ENCODE measurements at places on chromosomes 1 and 21.
A peak's percentile ranks its signal among the peaks of the same experiment; 100 is the strongest.

DNA sequence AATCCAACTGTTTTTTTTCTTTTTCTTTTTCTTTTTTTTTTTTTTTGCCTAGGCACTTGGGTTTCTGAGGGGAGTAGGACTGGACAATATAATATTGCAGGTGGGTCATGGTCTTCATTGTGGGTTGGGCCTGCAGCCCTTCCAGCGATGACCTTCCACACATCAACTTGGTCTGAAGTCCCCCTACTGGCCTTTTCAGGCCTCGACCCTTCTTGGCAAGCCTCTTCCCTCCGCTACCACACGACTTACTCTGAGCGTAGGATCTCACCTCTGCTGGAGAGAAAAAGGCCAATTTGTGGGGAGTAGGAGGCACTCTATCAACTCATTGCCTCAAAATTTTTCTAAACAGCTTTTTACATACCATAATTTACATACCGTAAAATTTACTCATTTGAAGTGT is 51.1 kb upstream of the GRIK3 start:
- DNase-seq = no peak

- DNase-seq = no peak
Measured at GRCh38 chr1:222021129-222021528, 279.2 kb upstream of the DUSP10 start.

GRCh38 chr1:159890390-159890789 is 9.6 kb downstream of the CFAP45 start:
- DNase-seq = no peak

DNA sequence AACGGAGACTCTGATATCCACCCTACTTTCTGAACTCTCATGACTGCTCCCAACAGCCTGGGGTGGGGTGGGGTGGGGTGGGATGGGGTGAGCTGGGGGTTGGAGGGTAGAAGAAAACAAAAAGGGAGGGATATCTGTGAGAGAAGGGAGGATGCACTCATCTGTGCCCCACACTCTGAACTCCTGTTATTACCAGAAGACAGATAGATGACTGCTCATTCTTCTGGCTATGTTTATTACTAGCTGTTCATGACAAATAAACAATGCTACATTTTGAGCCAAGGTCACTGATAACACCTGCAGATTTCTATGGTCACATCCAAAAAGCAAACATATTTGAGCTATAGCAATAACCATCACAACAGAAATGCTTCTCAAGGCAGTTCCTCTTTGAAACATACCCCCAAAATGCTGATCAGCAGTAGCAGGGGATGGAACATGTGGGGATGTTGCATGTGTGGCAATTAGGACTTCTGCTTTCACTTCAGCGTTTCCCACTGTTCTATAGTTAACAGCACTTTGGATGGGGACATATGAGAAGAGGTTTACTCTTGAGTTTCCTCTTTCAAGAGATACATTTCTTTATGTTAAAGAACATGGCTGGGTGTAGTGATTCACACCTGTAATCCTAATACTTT is 43.3 kb downstream of the GPR3 start:
- no peak for DNase-seq

GRCh38 chr1:2612591-2613365 is 20.0 kb downstream of the MMEL1 start:
- no peak for DNase-seq

DNA sequence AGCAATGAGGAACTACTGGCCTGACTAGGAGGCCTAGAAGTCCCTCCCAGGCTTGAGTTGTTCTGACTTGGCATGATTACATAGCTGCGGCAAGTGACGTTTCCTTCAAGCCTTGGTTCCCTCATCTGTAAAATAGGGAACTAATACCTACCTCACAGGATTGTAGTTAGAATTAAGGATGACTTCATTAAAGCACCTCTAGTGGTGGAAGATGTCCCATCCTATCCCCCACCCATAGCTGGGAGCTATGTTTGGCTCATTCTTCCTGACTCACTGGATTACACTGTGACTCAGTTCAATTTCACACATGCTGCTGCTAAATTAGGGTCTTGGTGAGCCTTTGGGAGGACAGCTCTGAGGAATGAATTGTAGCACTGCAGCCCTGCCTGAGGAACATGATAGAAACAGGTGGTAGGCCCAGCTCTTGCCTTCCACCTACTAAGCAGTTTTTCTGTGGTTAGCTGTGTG is 6.0 kb upstream of the SHISA4 start:
- no peak for DNase-seq

DNA sequence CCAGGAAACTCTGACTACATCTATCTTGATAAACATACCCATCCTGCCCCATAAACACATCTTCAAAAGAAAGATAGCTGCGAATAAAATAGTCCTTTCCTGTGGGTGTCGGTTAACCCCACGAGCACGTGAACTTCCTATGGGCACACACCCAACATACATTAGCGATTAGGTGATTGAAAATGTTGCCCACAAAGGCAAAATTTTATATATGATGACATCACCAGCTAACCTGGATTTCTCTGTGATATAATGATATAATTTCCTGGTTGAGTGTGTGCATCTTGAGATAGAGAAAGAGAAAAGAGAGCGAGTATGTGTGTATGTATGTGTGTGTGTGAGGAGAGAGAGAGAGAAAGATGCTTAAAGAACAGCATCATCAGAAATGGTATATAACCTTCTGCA is 296.1 kb downstream of the PTPRC start:
- peak; percentile 14 for DNase-seq

DNA sequence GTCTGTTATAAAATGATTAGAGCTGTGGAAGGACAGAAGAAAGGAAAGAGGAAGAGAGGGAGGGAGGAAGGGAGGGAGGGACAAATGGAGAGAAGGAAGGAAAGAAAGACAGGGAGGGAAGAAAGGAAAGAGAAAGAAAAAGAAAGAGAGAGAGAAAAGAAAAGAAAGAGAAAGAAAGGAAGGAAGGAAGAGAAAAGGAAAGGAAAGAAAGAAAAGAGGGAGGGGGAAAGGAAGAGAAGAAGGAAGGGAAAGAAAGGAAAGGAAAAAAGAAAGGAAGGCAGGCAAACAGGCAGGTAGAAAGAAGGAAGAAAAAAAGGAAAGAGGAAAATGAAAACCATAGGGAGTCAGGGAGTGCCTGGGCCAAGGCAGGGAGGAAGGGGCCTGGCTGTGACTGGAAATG is 14.5 kb upstream of the BACE2 start:
- DNase-seq = no peak

GRCh38 chr21:28604946-28605537 is 387.6 kb downstream of the LTN1 start:
- no peak for DNase-seq

DNA sequence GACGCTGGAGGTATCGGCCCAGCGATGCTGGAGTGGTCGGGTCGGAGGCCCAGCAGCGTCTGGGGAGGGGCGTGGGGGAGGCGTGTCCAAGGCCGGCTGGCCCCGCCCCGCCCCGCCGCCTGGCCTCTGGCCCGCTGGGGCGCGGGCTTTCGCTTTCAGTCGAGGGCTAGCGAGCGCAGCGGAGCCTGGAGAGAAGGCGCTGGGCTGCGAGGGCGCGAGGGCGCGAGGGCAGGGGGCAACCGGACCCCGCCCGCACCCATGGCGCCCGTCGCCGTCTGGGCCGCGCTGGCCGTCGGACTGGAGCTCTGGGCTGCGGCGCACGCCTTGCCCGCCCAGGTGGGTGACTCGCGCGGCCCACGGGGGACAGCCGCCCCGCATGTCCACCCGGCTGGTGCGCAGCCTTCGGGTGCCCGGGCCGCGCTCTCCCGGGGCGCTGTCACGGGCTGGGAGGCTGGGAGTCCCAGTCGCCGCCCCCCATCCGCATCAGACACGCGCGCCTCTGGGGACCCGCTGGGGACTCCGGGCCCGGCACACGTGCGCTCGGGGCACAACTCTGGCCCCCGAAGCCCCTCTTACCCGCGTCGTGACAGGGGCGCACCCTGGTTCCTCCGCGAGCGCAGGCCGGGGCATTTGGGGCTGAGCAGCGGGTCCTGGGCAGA is at the start of gene TNFRSF1B:
Gene TNFRSF1B, plus strand, starts transcription at position 158 of the 659 bp plus-strand sequence. Its CDS starts 101 bp downstream, at position 259.
- DNase-seq = peak; percentile 63

- no peak for DNase-seq
Measured at GRCh38 chr1:32316903-32317277, 19.1 kb downstream of the MARCKSL1 start.

DNA sequence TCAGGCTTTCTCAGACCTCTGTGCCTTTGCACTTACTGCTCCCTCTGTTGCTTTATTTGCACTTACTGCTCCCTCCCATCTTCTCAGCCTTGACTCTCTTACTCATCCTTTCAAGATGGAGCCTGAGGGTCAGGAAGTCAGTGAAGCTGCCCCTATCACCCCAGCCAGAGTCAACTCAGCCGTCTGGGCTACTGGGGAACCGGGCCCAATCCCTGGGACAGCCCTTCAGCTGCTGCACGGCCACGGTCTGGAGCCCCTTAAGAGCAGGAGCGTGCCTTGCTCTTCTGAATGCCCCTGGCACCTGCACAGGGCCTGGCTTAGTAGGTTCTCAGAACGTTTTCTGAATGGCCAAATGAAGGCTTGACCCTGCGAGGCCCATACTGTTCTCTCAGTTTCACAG is 244.4 kb downstream of the FOXD2 start:
- DNase-seq = no peak

DNA sequence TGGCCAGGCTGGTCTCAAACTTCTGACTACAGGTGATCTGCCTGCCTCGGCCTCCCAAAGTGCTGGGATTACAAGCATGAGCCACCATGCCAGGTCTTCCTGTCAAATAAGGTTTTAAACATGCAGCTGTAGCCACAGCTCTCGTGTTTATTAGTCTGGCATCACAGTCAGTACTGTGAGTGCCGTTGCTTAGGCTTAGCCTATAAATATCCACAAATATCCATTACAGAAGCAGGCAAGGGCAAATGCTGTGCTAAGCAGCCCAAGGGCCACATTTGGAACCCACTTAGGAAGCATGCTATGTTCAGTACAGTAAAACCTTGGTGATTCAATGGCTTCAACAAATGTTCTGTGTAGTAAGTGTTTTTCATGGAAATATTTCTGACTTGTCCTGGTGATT is 75.9 kb downstream of the KIF1B start:
- no peak for DNase-seq

DNA sequence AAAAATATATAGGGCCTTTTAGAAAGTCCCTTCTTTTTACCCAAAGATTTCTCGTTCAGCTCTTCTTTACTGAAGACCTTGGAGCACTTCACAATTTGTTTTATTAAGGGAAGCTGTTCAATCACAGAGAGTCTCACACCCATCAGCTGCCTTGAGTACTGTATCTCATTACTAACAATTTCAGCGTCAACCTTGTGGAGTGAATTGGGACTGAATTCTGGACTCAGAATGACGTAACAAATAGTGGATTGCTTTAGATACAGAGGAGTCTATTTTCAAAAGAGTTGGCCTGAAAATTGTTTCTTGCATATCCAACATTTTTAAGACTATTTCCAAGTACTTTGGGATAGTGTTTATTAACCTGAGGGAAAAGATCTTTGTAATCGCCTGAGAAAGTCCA is 7.9 kb downstream of the MAP10 start:
- DNase-seq = no peak
